Cardiac fibroblast (primary cell): ENCODE measurements at places on chromosomes 12 and 14.

DNA sequence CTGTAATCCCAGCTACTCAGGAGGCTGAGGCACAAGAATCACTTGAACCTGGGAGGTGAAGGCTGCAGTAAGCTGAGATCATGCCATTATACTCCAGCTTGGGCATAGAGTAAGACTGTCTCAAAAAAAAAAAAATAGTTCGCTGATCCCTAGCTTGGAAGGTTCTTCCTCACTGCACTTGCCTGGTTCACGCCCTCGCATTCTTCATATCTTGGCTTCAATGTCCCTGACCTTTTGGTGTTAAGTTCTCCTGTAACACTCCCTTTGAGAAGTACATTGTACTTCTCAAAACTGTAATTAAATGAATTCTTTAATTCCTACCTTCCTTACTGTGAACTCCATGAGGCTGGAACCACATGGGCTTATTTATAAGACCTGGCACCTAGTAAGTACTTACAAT is 16.5 kb upstream of the TPCN1 start:
- DNase-seq = peak; percentile 38

DNA sequence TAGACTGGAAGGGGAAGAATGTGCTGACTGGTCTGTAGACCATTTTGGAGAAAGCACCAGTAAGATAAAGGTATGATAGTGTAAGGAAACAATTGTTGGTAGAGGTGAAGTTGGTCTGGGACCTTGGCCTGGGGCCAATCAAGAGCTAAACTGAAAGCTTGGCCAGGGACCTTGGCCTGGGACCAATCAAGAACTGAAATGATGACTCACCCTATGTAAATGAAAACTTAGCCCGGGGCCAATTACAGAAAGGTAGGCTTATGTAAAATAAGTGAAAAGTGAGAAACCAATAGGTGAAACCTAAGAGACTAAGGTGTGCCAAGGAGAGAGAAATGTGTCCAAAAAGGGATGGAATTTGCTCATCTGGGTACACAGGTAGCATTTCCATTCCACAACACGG is 776.0 kb downstream of the C12orf50 start:
- DNase-seq = no peak

- peak; percentile 57 for DNase-seq
Measured at GRCh38 chr12:46439793-46440511, 67.4 kb upstream of the SLC38A2 start.

DNA sequence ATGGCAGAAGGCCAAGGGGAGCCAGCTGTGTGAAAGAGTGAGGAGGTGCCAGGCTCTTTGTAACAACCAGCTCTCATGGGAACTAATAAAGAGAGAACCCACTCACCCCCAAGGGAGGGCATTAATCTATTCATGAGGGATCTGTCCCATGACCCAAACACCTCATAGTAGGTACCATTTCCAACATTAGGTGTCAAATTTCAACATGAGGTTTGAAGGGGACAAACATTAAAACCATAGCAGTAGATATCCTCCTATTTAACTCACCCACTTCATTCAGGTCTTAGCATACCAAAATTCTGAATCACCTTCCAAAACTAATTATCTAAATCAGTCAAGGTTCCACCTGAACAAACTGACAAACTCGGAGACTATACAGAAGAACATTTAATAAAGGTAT is 75.3 kb downstream of the PPFIA2 start:
- DNase-seq = no peak

DNA sequence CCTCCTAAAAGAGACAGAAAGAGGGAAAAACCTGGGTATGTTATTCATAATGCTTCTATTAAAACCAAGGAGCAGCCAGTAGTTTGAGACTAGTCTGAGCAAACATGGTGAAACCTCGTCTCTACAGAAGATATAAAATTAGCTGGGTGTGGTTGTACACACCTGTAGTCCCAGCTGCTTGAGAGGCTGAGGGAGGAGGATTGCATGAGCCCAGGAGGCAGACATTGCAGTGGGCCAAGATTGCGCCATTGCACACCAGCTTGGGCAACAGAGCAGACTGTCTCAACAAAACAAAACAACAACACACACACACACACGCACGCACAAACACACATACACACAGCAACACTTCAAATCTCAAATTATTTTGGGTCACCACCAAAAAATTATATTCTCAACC is 27.8 kb downstream of the HECTD4 start:
- peak; percentile 16 for DNase-seq

- DNase-seq = peak; percentile 26
Measured at GRCh38 chr14:105532735-105533141, 6.4 kb downstream of the TMEM121 start.

- DNase-seq = no peak
Measured at GRCh38 chr14:68401855-68402254, 391.0 kb downstream of the ZFP36L1 start.

GRCh38 chr14:89572596-89573398 is 155.8 kb upstream of the FOXN3 start:
- DNase-seq = no peak

GRCh38 chr14:55739967-55740648 is 160.1 kb downstream of the KTN1 start:
- no peak for DNase-seq

GRCh38 chr14:101855958-101856357 is 94.4 kb downstream of the PPP2R5C start:
- DNase-seq = no peak

GRCh38 chr12:112939761-112940381 is 1.6 kb downstream of the OAS3 start:
- no peak for DNase-seq

DNA sequence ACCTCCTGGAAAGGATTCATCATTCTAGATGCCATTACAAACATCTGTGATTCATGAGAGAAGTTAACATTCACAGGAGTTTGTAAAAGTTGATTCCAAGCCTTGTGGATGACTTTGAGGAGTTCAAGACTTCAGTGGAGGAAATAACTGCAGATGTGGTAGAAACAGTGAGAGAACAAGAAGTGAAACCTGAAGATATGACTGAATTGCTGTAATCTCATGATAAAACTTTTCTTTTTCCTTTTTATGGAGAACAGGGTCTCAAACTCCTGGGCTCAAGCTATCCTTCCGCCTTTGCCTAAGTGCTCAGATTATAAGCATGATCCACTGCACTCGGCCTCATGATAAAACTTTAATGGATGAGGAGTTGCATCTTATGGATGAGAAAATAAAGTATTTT is 64.5 kb upstream of the GTF2A1 start:
- no peak for DNase-seq

DNA sequence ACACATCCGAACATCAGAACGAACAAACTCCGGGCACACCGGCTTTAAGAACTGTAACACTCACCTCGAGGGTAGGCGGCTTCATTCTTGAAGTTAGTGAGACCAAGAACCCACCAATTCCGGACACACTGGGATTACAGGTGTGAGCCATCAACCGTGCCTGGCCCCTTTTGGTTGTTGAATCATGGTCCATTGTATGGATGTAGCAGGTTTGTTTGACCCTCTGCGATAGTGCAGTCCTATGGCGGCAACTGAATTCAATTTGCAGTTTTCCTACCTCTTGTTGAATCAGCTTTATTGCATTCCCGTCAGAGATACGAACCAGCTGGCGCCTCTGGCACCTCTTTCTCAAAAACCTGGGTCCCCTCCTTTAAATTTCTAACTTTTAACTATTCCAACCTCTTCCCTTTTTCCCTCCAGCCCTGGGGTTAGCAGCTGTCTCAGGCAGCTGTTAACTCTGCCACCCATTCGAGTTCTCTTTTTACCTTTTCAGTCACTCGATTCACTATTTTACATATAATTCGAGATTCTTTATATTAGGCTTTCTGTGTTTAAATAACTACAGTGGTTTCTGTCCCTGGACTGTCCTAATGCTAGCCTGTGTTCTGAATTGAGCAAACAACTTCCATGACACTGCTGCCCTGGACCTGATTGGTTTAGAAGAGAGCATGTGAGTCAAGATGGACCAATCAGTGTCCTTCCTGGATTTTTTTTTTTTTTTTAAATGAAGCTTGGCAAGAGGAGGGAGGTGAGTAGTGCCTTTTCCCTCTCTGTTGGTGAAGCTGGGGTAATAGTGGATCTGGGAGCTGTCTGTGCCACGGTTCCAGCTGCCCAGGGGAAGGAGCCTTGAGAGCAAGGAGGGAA is 261.5 kb downstream of the PCNX1 start:
- no peak for DNase-seq

DNA sequence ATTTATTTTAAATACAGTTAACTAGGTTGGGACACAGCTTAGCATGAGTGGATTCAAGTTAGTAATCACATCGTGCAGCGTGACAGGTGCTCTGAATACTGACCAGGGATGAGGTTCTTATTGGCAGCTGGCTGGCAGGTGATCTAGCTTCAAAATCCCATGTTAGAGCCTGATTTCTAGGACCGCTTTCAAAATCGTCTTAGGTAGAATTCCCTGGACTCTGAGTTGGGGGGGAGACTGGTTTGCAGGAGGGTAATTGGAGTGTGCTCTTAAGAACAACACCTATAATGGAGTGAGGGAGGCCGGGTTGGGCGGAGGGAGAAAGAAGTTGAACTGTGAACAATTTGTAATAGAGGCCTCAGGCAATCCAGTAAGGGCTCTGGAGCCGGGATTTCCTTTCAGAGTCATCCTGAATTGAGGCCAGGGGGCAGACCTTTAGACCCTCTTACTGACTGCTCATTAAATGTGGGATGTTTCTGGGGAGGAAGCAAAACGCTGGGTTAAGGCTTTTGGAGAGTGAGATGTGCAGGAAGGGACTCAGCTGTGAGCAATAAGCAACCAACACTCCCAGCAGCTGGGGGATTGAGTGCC is 874 bp upstream of the YARS2 start:
- no peak for DNase-seq

DNA sequence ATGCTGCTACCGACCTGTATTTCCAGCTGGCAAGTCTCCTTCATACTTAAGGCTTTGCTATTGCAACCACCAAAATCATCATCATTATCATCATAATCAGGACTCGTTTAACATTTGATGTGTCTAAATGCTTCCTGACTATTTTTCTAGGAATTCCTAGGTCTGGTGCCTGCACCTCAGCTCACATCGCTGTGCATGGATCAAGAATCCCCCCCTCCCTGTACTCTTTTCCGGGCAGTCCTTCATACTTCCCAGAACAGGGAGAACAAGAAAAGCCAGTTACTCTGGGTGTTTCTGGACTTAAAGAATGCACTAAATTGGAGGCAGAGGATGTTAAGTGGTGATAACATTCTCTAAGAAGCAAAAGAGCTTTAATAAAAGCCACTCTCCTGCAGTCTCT is 9.4 kb downstream of the ERP27 start:
- DNase-seq = no peak

DNA sequence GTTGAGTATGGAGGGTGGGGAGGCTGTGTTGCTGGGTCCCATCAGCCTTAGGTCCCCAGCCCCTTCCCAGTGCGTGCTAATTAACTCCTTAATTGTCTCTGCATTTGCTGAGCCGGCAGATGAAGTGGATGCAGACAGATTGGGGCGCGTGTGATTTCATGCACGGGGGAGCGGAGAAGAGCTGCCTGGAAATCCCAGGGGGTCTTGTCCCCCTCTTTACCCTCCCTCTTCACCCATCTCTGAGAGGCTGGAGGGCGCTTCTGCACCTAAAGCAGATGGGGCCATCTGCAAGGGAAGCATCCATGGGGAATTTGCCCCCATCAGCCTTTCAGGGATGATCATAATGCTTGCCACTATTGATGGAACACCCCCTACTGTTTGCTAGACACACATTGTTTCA is 4.4 kb upstream of the ASIC1 start:
- no peak for DNase-seq

- peak; percentile 81 for DNase-seq
Measured at GRCh38 chr14:63435838-63436237, 107.3 kb downstream of the PPP2R5E start.

DNA sequence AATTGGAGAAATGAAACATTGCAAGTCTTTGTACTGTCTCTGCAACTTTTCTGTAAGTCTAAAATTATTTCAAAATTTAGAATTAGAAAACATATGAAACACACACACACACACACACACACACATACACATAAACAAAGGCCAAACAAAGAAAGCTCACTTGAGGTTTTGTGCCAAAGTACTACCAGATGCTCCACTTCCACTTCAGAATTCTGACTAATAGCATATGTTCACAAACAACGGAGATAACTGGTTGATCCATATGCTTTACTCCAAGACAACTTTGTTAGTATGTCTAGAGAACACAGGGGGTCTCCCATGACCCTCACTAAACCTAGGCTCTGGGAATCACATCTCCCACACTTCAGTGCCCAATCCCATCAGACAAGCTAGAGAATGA is 133.8 kb upstream of the CLEC14A start:
- peak; percentile 70 for DNase-seq

DNA sequence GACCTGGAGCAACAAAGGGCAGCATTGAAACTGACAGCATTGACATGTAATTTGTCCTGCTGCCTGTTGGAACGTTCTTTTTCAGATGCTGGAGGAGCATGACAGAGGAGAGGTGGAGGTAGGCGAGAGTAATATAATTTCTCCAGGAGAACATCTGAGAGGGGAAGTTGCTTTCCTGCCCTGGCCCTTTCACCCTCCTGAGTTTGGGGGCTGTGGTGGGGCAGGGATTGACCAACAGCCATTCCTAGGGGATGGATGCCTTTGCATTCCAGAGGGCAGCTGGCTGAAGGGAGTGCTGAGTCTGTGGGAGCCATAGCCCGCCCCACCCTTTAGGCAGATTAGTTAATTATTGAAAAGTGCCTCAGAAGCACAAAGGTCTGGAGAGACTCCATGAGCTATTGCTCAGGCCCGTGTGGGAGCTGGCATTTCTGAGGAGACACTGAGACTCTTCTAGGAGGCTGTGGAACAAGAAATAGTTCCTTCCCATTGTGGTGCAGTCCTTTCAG is 73.5 kb downstream of the ARF6 start:
- no peak for DNase-seq

DNA sequence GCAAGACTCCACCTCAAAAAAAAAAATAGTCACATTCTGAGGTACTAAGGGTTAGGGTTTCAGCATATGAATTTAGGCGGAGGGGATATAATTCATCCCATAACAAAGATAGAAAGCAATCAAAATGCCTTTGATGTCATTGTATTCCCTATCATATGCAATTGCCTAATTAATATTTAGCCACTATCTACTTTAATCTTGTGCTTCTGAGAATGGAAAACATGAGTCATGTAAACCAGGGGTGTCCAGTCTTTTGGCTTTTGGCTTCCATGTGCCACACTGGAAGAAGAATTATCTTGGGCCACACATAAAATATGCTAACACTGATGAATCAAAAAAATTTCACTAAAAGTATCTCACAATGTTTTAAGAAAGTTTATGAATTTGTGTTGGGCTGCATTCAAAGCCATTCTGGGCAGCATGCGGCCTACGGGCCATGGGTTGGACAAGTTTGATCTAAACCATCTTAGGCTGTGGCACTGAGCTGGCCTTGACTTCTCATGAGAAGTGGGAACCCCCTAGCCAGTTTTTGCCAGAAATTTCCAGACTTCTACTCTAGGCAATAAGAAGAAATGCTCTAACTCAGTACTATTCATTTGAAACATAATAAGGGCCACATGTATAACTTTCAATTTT is 219.8 kb downstream of the PTPRO start:
- DNase-seq = no peak

DNA sequence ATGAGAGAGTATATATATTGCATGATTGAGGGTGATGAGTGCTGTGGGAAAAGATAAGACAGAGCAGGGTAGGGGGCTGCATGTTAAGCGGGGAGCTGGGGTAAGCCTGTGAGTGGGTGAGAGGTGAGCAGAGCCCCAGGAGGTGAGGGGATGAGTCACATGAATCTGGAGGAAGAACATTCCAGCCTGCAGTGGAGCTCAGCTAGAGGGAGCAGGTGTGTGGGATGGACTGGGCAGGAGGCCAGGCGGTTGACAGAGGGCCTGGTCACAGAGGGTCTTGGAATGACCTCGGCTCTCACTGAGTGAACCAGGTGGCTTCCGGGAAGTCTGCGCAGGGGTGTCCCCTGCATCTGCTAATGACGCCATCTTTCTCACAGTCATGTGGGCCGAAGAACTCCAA is 44.4 kb downstream of the GIT2 start:
- DNase-seq = peak; percentile 83
